ENCODE measurements at places on chromosomes 5 and 9.
A peak's percentile ranks its signal among the peaks of the same experiment; 100 is the strongest.

DNA sequence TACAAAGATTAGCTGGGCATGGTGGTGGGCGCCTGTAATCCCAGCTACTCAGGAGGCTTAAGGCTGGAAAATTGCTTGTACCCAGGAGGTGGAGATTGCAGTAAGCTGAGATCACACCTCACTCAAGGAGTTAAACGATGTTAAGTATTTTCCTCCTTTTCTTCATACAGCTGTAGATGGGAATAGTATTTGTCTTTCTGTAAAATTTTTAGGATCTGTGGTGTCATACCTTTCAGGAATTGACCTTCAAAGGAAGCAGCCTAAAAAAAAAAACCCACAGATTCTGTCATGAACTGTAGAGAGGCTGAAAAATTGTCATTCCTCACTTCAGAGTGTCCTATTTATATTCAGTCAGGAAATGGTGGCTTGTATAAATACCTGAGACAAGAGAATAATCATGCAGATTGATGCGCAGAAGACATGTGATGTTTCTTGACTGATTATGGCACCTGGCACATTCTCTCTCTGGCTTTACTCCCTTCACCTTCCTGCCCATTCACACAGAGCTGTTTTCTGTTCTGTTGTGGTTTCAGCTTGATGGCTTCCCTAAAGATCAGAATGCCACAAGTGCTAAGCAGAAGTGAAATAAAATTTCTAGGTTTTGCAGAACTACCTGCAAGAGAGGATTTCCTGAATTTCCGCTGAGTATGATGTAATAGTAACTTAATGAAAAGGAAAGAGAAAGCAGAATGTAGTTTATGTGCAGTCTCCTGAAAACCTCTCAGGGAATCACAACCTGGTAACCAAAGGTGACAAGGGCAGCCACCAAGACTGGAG lies 3.8 kb downstream of the IFNA1 start:
- DNase-seq = no peak

DNA sequence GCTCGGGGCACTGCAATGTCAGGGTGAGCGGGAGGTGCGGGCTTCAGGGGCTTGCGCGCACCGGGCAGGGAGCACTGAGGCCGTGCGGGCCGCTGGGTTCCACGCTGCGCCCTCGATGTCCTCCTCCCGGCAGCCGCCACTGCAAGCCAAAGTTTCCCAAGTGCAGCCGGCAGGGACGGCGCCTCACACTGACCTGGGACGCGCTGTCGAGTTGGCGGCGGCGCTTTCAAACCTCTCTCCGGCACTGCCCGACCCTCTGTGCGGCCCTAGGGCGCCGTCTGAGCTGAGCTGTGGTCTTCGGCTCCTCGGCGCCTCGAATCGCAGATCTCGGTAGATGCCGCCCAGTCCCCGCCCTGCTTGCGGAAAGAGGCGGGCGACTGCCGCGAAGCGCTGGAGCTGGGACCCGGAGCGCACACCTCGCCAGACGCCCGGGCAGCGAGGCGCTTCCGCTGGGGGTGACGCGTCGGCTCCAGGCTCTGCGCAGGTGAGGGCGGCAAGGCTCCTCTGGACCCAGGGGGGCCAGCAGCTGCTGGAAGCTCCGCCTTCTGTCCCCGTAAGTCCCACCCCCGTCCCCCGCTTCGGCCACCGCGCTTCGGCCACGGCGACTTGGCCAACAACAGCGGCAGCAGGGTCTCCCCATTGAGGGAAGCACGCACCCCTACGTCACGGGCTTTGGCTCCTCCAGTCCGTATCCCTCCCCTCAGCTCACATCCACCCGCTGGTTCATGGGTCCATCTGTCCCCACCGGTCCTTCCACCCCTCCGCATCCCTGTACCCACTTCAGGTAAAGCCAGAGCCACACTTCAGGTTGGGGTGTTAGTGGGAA lies at the start of gene ANKRD34B:
Gene ANKRD34B, minus strand, starts transcription at position 320 of the 826 bp plus-strand sequence. CDS start 10,261 bp downstream, outside the sequence.
- DNase-seq = no peak

DNA sequence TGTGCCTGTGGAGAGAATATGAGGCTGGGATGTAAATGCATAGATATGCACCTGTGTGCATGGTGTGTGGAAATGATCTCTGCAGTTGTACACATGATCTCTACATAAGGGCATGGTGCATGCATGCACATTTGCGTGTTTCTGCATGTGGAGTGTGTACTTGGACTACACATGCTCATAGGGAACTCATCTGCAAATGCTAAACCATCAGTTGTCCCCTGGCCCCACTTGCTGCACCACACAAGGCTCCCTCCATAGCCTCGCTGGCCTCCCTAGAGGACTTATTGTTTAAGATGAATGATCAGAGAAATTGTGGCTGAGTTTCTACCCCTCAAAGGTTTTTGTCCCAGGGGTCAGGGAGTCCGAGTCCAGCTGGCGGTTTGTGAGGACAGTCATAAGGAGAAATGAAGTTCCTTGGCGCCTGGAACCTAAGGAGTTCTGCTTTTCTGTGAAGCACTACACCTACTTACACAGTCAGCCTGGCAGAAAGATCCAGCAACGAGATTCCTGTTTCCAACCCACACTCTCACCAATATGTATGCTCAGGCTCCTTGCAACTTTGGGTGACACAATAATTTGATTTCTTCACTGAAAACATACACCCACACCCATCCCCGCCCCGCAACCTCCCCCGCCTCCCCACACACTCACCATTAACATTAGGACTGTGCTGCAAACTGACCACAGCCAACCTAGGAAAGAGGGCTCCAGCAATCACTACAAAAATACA lies 79.9 kb upstream of the CPEB4 start:
- DNase-seq = no peak

- DNase-seq = no peak
Measured at GRCh38 chr5:33312571-33313549, 127.9 kb upstream of the TARS1 start.

GRCh38 chr9:109974143-109974917 lies 194.3 kb downstream of the PALM2AKAP2 start:
- peak; percentile 69 for DNase-seq

DNA sequence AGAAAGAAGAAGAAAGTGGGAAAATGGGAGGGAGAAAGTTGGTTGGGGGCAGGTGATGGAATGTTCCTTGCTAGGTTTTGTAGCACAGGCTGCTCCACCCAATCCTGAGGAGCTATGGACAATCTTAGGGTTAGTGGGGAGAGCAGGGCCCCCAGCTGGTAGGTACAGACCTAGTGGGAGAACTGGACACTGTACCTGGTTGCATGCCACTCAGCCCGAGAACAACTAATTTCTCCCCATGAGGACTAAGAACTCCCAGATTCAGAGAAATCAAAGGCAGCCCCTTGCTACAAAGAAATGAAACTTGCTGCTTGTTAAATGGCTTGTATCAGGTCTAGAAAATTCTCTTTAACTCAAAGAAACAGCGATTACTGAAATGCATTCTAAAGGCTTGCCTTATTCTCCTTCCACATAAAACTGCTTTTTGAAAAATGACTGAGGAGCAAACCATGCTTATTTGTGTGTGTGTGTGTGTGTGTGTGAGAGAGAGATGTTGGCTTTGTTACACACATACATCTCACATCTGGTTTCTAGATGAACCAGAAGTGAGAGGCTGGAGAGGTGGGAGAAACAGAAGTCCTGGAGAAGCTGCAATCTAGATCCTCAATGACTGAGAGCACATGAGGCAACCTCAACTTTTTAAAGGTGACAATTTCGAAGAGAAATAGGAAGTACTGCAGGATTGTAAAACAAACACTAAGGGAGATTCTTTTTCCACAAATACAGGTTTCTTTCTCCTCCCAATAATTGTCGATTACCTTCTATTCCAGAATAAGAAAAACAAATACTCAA lies 28.9 kb downstream of the FYB1 start:
- no peak for DNase-seq

- no peak for DNase-seq
Measured at GRCh38 chr9:136204838-136205706, at the start of gene LHX3. TSS of gene LHX3 (minus strand) at chr9:136205128. CDS start at chr9:136205012, 116 bp downstream.

GRCh38 chr9:1591310-1591709 lies 423.8 kb upstream of the SMARCA2 start:
- no peak for DNase-seq

DNA sequence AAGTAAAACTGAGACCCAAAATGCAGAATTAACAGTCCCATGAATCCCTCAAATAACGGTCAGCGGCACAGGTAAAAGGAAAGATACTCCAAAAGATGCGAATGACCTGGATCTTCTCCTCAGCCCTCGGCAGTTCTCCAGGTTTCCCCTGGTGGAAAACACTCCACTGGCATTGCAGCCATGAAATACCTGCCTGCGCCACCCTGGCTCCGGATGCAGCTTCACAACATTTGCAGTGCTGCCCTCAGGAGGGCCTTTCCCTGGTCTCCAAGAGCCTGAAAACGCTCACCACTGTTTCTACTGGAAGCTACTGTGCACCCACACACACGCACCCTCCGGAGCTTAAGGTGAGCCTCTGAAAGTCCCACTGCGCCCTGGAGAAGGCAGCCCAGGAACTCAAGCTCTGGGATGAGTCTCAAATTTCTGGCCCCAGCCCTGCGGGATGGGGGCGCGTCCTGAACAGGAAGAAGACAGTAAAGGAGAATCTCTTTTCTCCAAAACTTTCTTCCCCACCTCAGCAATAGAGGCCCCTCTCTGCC lies 612 bp downstream of the UGT3A2 start:
- DNase-seq = no peak

- no peak for DNase-seq
Measured at GRCh38 chr5:107321906-107322305, 348.8 kb downstream of the EFNA5 start.

GRCh38 chr5:14440582-14441431 lies 140.8 kb upstream of the OTULINL start:
- no peak for DNase-seq

GRCh38 chr9:137076636-137077009 lies 694 bp upstream of the UAP1L1 start:
- DNase-seq = no peak

All from stimulated activated naive CD4-positive, alpha-beta T cell treated with Interleukin-2 at 50 U/mL for 16 hours (primary cell).